ENCODE measurements at places on chromosomes 1 and 21.

- DNase-seq, result no peak
Observed at GRCh38 chr1:192045131-192045530, 113.1 kb upstream of the RGS18 start.

- DNase-seq, result no peak
Observed at GRCh38 chr21:37547615-37548200, 181.1 kb downstream of the DYRK1A start.

DNA sequence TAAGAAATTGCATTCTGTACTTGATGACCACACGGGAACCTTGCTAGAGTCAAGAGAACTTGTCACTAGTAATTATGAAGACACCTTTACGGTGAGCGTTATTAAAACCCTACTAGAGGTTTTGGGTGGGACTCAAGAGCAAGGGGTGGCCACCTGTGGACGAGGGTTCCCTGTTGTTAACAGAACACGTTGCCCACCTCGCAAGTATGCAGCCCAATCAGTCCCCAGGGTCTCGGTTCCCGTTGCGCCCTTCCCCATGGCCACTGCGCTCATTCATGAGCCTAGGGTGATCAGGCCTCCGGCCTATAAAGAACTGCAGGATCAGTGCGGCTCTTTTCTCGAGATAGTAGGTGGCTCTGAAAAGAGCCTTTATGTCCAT is 30.2 kb upstream of the RNF187 start:
- DNase-seq, result no peak

DNA sequence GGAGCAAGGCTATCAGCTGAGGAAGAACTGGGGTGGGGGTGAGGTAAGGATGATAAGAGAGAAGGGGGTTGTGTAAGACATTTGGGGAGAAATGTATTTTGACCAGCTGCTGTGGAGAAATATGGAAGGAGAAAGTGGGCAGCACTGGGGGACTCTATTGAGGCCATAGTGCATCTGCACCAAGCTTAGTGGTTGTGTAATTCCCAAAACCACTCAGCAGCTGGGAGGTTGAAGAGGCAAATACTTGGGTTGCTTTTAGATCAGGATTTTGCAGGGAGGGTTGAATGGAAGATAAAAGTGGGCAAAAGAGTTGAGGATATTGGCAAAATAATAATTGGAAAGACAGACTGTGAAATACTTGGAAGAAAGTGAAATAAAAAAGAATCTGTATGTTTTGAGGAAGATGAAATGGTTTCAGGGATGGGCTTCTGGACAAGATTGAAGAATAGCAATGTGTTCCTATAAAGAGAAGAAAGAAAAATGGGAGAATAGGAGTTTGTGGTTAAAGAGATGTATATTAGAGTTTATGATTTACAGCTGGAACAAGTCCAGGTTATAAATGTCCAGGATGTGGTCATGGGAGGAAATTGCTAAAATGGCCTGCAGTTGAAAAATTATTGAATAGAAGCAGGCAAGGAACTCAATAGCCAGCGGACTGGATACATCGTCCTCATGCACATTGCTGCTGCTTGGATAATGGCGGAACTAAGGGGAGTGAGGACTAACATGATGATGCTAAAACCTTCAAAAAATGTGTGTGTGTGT is 162.7 kb downstream of the DNM3 start:
- no peak for DNase-seq

- no peak for DNase-seq
Observed at GRCh38 chr1:195580988-195581387, 1027.3 kb downstream of the KCNT2 start.

- no peak for DNase-seq
Observed at GRCh38 chr21:38165466-38166172, 91.2 kb upstream of the KCNJ15 start.

- DNase-seq, result no peak
Observed at GRCh38 chr1:115877511-115877910, 36.6 kb upstream of the NHLH2 start.

DNA sequence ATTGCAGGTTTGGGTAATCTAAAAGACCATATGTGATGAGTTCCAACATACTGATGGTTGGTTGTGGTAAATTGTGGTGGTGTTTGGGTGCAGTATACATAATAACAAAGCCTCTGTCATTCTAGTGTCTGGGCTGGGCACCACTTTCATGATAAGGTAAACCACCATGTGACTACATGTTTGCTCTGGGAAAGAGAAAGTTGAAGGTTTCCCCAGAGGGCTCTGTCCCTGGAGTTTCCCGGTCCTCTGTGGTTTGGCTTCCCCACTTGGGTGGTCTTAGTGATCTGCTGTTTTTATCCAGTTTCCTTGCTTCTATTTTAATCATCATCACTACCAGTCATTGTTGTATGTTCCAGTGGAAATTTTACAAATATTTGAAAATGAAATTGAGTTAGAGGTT is 55.9 kb upstream of the TSPAN2 start:
- no peak for DNase-seq

- DNase-seq, result peak; percentile 70
Observed at GRCh38 chr1:112808861-112809684, 93.9 kb upstream of the PPM1J start.

GRCh38 chr21:25402134-25402961 is 204.9 kb downstream of the MRPL39 start:
- no peak for DNase-seq

GRCh38 chr1:15735304-15736037 is 587 bp upstream of the SLC25A34 start:
- DNase-seq, result no peak

GRCh38 chr1:20047096-20047495 is 22.9 kb upstream of the PLA2G5 start:
- no peak for DNase-seq

DNA sequence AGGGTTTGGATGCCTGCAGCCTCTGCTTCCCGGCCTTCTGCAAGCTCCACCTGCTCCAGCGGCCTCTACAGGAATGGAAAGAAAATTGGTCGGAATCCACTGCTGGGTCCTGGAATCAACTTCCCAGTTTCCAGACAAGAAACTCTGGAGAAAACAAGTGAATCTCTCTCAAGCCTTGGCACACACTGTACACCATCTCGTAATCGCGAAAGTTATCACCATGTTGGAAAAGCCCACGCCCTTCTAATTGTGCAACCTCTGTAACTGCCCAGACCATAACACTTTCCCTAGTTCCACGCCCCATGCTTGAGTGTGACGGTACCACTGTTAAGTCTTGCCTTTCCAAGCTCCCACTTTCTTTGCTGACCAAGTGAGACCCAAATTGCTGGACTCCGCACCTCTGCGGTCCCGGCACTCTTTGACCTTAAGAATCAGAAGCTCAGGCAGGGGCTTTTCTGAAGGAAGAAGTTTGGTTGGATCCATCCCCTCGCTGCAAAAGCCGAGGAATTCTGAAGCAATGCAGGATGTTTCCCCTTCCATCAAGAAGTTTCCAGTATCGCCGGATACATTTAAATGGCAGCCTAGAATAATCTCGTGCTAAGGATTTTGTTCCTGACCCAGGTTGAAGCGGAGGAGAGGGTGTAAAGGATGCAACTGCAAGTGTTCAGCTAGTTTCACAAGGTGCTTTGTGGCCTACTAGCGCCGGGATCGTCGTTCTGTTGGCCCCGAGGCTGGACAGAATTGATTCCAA is 6.2 kb downstream of the NR5A2 start:
- DNase-seq, result no peak

DNA sequence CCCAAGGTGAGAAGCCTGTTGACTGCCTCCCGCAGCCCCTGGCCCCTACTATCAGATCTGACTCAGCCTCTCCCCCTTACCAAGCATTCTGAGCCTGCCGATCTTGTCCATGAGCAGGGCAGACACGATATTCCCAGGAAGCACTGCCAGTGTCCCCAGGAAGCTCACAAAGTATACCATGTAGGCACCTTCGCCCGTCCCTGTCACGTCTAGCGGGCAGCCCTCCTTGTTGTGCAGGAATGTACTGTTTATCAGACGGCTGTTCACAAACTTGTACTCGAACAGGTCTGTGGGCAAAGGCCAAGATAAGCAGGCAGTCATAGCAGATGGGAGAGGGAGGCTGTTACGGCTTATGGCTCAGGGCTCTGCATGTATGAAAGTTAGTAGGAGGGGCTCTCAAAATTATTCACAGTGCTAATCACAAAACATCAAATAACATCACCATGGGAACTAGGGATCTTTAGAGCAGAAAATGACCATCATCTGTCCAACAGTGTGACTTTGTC is 7.3 kb downstream of the BOLA1 start:
- no peak for DNase-seq

- no peak for DNase-seq
Observed at GRCh38 chr1:152582647-152583046, 2.3 kb upstream of the LCE3D start.

DNA sequence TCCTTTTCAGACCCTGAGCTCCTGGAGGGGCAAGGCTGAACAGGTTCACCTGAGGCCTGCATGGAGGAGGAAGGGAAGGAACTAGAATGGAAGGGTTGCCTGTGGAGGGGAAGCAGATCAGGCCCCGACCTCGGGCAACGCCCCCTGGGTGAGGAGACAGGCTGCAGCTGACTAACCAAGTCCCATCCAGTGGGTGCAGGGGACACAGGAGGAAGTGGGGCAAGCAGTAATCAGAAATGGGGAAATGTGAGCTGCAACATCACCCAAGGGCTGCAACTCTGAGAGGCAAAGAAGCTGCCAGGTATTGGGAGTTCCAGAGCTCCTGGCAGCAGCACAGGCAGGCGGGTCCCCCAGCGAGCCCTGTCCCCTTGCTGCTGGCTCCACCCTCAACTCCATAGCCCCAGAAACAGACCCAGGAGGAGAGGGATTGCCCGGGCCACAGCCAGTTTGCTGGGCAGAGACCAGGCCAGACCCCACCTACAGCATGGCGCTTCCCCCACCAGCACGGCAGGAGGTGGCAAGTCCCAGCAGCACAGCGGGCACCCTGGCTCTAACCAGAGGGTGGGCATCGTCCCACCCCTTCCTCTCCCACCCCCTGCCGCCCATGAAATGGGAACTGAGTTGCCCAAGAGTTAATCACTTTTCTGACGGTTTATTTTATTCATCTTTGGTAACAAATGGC is 38.5 kb downstream of the MRPL37 start:
- DNase-seq, result no peak

DNA sequence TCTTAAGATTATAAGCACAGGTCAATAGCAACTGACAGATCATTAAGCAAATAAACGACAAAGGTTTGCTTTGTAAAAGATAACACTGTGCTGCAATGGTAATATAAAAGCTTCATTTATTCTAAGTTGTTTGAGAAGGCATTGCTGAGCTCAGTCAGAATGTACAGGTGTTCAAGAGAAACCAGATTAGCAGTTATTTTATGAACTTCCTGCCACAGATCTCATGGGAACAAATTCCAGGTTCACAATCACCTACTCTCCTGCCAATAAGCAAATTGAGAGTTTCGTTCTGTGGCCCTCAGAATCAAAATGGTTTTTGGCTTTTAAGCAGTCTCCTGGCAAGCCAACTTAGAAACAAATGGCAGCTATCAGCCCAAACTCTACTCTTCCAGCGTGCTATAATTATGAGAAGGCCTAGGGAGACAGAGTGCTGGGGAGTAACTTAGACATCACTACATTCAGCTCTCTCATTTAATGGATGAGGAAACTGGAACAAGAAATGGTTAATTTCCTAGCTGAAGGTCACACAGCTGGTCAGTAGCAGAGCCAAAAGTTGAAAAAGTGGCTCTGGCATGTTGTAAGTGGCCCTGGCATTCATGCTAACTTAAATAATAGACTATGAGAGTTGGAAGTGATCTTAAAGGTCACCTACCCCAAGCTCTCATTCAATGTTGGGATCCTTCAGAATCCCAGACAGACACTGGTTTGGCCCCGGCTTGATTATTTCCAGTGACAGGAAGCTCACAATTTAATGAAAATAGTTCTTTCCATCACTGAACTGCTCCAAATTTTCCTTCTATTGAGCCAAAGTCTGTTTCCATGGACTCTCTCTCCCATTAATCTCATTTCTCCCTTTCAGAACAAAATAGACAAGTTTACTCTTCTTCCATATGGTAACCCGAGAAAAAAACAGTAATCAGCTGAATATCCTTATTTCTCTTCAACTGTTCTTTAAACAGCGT is 82.6 kb upstream of the EDEM3 start:
- DNase-seq, result no peak

GRCh38 chr1:5955479-5955977 is 36.7 kb downstream of the NPHP4 start:
- DNase-seq, result no peak

GRCh38 chr1:203467550-203467921 is 8.1 kb upstream of the PRELP start:
- no peak for DNase-seq

GRCh38 chr1:77841574-77841973 is 46.9 kb upstream of the NEXN start:
- DNase-seq, result no peak

DNA sequence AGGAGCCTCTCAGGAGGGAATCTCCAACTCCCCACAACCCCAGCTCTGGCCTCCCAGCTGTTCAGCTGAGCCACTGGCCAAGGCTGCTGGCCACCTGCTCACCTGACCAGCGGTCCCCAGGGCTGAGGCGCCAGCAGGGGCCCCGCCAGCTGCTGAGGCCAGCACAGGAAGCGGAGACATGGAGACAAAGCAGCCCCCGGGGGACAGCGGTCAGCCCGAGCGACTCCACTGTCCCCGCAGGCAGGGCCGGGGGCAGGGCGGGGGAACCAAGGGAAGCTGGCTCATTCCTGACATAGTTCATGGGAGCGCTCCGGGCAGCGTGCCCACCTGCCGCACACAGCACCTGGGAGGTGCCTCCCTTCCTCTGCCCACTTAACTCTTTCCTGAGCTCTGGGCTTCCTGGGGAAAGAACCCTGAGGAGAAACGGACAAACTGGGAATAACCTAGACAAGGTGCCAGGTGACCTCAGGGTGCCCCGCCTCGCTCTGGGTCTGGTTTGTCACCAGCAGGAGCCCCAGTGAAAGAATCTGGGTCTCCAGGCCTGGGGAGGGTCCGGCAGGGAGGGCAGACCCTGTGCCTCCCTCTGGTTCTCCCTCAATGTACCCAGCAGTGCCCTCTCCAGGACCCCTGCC is 10.7 kb downstream of the EPHA2 start:
- DNase-seq, result no peak

DNA sequence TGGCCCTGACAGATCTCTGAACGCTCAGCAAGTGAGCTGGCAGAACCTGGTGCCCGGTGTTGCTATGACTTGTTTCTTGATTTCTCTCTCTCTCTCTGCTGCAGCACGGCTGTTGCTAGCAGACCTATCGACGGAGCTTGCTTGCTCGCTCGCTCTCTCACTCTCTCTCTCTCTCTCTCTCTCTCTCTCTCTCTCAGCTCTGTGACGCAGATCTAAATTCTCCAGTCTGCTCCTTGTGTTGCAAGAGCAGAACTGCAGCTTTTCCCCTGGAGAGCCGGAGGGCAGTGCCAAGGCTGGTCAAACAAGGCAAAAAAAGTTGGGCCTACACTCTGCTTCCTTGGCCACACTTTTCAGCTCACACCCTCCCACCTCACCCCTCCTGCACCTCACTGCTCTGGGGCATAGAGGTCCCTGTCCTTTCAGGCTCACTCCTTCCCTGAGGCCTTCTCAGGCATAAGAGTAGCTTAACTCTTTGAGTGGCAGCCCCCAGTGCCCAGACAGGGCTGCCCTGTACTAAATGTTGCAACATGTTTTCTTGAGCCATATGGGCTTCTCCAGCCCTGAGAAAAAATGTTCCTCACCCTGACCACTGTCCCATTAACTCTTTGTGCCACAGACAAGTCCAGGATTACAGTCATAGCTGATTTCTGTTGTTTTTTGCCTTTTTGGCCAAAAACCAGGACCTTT is 72.2 kb downstream of the CD46 start:
- peak; percentile 79 for DNase-seq

GRCh38 chr1:46697053-46697452 is 21.9 kb downstream of the EFCAB14 start:
- no peak for DNase-seq

GRCh38 chr1:26538480-26539412 is 9.2 kb downstream of the RPS6KA1 start:
- DNase-seq, result peak; percentile 57

All from CD4-positive, alpha-beta T cell treated with Interleukin-17A for 4 hours (primary cell).